ENCODE measurements at places on chromosomes 3 and 15.
A peak's percentile ranks its signal among the peaks of the same experiment; 100 is the strongest.

DNA sequence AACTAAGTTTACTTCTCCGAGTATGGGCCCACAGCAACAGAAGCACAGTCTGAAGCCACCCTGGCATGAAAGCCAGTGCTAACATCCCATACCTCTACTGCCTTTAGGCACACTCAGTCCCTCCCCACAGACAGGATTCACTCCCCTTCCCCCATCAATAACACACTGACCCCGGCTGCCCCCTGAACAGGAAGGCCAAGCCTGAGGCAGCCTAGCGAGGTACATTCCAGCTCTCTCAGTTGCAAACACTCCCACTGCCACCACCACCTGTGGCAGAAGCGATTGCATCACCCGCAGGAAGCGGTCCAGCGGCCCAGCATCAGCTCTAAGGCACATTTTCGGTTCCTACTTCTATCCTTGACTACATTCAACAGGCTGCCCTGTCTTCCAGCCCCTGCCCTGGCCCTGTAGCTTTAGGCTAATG, 7.0 kb upstream of the BMF start:
- no peak for DNase-seq

GRCh38 chr15:81547521-81548132, 173.6 kb upstream of the TMC3 start:
- DNase-seq: no peak

DNA sequence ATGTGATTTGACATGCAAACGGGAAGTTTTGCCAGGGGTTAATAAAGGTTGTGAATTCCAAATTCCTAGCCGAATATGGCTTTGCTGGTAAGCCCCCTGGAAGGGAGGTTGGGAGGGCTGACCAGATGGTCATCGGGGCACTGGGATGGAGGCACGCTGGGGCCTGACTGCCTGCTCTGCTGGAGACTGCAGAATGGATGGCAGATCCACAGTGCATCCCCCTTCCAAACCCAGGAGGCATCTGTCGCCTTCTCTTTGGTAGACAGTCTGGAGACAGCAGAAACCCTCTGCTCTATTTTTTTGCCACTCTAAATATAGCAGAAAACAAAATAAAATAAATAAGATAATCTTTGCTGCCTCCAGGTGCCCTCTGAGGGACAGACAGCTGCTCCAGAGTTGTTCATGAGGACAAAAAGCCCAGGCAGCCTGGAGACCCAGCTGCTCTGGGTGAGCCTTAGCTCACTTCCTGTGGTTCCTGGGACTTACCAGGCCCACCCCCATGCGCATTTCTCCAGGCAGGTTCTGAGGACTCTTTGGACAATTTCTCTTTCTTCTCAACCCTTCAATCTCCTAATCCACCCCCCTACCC, 6.1 kb upstream of the SPTBN5 start:
- no peak for DNase-seq

- no peak for DNase-seq
These were observed 23.6 kb upstream of the CAV3 start for GRCh38 chr3:8709801-8710507.

DNA sequence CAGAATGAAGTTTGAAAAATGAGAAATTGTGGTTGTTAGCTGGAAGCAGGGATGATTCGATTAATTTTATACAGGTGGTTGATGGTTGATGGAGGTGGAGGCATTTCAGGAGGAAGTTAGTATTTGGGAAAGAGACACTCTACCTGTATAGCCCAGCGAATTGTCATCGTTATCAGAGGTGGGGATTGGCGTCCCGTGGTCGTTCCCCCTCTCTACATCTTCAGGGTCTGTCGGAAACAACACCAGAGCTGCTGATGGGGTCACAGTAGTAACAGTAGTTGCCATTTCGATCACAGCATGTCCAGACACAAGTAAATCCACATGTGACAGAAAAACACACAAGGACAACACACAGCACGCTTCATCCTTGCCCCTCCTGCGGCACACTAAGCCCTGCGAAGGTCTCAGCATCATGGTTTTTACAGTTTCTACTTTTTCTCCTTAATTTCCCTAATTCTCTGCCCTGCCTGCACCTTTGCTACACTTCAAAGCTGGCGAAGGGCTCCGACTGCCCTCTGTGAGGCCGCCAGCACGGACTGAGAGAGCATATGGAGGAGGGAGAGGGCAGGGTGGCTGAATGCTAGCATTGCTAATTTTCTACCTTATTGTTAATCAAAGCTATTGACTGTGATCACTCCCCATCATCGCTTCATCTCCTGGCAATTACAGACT, 642.3 kb downstream of the ROBO1 start:
- no peak for DNase-seq

DNA sequence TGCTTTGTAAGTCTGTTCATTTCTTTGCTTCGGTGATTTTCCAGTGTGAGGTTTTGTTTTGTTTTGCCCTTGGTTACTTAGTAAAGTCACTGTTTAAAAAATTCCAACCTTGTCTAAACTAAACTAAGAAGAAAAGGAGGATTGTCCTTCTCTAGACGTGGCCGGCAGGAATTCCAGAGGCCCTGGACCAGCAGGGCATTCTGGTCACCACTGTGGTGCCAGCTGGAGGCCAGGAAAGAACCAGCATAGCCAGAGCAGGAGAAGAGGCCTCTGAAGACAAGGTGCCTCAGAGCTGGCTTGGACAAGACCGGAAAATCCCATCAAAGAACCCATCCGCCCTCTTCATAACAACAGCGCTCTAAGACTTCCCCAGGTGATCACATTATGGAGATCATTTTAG, 8.2 kb downstream of the PLOD2 start:
- DNase-seq: no peak

- DNase-seq: no peak
These were observed 1.4 kb downstream of the ACSBG1 start for GRCh38 chr15:78232951-78233350.

- no peak for DNase-seq
These were observed 3.0 kb upstream of the BUB1B start for GRCh38 chr15:40157778-40158447.

- DNase-seq: no peak
These were observed 257.8 kb downstream of the SLCO3A1 start for GRCh38 chr15:92111291-92111690.

GRCh38 chr3:159038405-159038804, 236.6 kb downstream of the MFSD1 start:
- DNase-seq: no peak

DNA sequence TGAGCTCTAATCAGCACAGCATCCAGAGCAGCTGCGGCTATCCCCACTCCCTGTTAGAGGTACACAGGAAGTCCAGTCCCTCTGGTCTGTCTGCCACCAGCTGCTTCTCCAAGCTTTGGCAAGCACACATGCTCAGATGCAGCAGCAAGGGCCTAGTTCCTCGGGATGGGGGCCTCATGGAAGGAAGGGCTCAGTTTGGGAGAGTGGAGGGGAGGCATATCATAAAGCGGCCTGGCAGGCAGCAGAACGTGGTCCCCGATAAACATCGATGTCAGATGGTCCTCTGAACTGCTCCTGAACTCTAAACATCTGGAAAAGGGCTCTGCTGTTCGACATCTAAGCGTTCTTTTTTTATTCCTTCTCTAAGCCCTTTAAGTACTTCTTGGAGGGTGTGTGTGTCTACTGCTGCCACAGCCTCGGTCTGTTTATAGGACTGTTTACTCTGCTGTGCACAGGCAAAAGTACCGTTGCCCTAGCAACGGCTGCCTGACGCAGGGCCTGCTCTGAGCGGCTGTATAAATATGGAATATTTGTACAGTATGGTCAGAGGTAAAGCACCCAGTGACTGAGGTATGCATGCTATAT, 74.6 kb downstream of the PRICKLE2 start:
- peak; percentile 59 for DNase-seq

GRCh38 chr3:46662771-46663551, 30.5 kb downstream of the ALS2CL start:
- DNase-seq: no peak

DNA sequence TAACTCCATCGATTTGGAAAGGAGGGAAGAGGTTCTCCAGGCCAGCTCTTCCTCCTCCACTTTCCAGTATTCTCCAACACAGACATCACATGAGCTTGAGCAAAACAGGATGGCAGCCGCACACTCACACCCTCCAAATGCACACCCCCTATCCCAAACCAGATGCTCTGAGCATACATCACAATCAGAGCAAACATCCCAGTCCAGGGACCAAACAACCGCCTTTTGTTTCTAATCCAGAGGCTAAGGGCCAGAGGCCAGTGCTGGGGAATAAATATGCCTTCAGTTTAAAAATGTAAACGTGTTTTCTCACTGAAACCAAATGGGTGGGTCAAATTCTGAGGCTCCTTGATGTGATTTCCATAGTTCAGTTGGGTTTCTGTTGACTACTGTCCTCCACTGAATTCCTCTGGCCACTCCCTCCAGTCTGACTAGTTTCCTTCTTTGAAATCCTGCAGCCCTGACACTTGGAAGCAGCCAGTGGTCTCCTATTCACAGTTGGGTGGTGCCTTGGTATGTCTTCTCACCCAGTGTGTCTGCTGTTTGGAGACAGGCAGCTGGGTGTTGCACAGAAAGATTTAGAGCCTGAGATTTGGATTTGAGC, 19.2 kb upstream of the MFGE8 start:
- no peak for DNase-seq

DNA sequence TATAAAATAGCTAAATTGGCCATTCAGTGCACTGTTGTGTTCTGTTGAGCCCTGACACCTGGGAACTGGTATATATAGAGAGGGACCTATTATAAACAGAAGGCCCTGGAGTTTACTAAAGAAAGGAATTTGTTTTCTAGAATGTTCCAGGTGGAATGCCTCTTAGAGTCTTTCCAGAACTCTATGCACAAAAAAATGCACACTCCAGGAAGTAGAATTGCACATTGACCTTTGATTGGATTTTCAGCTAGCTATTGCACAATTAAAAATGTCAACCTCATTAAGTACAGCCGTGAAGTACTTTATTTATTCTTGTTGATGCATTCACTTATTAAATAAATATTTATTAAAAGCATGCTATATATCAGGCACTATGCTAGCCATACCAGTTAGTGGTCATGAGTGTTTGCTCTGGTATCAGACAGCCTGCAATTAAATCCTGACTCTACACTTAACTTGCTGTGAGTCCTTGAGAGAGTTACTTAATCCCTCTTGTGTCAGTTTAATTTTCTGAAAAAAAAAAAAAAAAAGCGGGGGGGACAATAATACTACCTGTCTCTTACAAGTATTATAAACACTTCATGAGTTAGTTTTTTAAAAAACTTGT, 40.8 kb downstream of the NDUFB4 start:
- no peak for DNase-seq

GRCh38 chr3:145820170-145820569, 340.8 kb downstream of the PLOD2 start:
- no peak for DNase-seq

GRCh38 chr3:37625690-37626360, 235.9 kb upstream of the CTDSPL start:
- DNase-seq: no peak

DNA sequence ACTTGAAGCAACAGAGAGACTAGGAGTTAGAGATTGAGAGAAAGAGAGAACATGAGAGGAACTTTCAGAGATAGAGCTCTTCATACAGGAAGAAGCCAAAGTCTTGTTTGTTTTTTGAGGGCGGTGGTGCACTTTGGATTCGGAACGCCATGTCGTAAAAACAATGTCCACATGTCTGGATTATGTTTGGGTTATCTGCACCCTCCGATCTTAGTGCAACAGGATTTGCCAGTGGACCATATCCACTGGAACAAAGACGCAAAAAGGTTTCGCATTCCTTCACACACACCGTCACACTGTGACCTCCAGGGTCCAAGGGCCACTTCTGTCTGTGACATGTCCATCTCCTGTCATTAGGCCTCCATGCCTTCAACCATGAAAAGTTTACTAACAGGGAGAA, 141.8 kb upstream of the ATP11B start:
- DNase-seq: no peak

DNA sequence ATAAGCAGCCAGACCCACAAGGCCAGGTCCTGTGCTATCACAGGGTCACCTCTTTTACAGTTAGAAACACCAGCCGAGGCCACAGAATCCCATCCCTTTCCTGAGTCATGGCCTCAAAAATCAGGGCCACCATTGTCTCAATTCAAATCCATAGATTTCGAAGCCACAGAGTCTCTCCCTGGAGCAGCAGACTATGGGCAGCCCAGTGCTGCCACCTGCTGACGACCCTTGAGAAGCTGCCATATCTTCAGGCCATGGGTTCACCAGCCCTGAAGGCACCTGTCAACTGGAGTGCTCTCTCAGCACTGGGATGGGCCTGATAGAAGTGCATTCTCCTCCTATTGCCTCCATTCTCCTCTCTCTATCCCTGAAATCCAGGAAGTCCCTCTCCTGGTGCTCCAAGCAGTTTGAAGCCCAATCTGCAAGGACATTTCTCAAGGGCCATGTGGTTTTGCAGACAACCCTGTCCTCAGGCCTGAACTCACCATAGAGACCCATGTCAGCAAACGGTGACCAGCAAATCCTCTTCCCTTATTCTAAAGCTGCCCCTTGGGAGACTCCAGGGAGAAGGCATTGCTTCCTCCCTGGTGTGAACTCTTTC, 39.6 kb downstream of the TGM4 start:
- DNase-seq: peak; percentile 25

- DNase-seq: peak; percentile 63
These were observed at the start of gene BCHE for GRCh38 chr3:165837058-165837525. BCHE (minus strand) TSS chr3:165837423; CDS start chr3:165831033, 6,390 bp downstream.

GRCh38 chr3:3053974-3054373, 56.2 kb downstream of the IL5RA start:
- no peak for DNase-seq

DNA sequence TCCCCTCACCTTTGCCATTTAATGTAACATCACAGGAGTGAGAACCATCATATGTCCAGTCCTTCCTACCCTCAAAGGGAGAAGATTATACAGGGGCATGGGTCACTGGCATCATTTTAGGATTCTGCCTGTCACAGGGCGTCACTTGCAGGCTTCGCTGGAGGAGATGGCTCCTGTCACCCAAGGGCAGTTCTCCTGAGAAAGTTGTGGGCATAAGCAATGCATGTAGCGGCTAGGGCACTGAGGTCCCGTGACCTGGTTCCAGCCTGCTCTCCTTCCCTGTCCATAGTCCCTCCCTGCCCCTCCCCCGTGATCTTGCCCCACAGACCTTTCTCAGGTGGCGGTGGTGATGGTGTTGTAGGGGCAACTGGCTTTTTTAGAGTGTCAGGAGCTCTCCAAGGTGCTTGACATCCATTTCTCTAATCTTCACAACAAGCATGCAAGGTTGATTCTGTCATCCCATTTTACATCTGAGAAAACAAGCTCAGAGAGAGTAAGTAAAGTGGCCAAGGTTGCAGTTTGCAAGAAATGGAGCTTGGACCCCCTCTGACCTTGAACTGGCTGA, 241.5 kb upstream of the CTDSPL start:
- no peak for DNase-seq

GRCh38 chr3:111667621-111668239, 72.6 kb upstream of the ZBED2 start:
- no peak for DNase-seq

DNA sequence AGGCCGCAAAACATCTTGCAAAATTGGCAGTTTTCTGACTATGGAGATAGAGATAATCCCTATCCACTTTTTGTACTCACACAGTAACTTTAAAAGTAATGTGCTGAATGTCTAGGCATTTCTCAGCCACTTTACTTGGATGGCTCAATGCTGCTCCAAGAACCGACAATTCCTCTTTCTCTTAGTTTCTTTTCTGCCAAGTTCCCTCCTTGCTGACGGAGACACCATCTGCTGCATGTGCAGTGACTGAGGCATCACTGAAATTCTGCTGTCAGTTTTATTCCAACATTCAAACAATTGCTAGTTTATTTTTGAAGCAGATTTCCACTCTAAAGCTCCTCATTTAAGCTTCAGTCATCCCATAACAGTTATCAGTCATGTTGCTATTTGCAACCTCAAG, 116.0 kb upstream of the RBMS3 start:
- DNase-seq: no peak

Data from skeletal muscle cell (primary cell).